ENCODE measurements at places on chromosomes 2 and 18.
A peak's percentile ranks its signal among the peaks of the same experiment; 100 is the strongest.

GRCh38 chr2:206833291-206833690 lies 67.9 kb downstream of the FASTKD2 start:
- DNase-seq = no peak

GRCh38 chr18:58800582-58800981 lies 64.1 kb upstream of the ZNF532 start:
- no peak for DNase-seq

DNA sequence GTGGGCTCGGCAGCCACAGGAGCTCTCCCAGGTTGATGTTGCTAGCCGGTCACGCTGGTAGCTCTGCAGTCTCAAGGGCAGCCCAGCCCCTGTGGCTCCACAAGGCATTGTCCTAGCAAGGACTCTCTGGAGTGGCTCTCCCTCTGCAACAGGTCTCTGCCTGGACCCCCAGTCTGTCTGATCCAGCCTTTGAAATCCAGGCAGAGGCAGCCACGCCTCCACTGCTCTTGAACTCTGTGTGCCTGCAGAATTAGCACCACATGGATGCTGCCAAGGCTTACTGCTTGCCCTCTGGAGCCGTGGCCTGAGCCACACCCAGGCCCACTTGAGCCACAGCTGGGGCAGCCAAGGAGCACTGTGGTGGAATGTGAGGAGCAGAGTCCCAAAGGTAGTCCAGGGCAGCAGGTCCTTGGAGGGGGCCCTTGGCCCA lies 43.0 kb upstream of the FAHD2A start:
- DNase-seq = peak; percentile 4

GRCh38 chr2:154758871-154759270 lies 60.4 kb downstream of the KCNJ3 start:
- DNase-seq = no peak

GRCh38 chr2:31812051-31812798 lies 198.6 kb downstream of the MEMO1 start:
- peak; percentile 58 for DNase-seq

DNA sequence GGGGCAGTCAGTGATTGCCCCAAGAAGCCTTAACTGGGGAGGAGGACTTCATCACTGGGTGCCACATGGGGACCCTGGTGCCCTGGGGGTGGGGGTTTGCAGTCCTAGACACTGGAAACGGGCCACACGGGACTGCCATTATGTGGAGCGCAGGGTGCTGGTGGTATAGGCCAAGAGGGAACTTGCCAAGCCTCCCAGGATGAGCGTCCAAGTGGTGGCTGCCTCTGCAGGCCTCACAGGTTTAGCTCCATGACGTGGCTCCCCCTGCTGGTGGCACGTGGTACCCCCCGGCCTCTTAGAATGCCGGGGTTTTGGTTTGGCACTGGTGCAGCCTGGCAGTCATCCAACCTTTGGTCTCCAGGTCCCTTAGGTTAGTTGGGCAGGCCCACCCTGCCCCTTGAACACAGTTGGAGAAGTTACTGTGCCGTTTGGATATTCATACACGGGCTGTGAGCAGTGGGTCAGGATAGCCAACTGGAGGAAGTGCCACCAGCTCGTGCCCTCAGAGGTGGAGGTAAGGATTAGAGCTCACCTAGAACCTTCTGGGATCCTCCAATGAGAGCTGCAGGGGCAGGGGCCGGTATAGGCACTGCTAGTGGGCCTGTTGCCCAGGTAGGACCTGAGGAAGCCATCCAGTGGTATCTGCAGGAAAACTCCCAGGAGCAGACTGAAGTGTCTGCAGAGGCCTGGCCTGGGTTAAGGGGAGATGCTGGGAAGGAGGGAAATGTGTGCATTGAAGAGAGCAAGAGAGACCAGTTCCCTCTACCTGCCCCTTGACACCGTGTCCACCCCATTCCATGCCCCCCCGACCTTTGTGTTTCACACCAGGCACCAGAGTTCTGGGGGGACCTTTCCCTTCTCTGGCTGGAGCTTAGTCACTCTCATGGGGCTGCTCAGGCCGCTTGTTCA lies 5.7 kb downstream of the PTMA start:
- DNase-seq = peak; percentile 93

GRCh38 chr18:22106536-22107292 lies 62.7 kb upstream of the GATA6 start:
- no peak for DNase-seq

- no peak for DNase-seq
These were observed 15.0 kb upstream of the EIF2AK3 start for GRCh38 chr2:88642278-88642677.

DNA sequence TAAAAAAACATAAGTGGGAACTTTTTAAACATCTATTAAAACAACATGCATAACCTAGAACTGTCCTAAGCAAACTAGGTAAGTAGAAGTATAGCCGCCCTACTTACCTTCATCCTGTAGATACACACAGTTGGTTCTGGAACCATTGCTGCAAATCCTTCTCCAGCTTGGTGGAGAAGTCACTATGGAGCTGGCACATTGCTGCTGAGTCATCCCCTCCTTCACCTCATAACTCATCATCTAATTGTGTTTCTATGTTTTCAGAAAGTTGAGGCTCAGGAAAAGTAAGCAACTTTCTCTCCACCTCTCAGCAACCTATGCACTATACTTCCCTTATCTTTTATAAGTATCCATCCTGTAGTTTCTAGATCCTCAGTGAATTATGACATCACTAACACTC lies 269.8 kb upstream of the MMADHC start:
- DNase-seq = no peak

DNA sequence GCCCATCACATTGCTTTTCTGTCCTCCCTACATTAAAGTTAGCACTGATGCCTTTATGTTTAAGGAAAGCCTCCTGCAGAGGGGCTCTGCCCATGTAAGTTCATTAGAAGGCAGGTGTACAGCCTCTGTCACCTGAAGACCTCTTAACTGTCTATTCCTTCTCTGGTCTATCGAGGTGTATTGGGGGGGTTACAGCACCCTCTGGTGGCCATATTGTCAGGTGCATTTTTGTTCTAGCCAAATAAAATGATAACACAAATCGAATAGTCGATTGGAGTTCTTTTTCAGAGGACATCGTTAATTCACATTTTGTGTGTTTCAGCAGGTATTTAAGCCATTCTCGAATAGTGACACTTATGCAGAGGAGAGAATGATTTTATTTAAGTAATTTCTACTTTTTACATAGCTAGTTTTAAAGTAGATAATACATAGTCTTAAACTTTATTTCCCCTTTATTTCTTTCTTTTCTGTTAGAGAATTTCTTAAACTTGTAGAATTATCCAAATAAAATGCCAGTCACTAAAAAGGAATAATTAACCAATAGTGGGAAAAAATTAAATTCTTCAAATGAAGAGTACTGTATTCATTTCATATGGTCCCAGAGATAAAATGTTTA lies 136.8 kb downstream of the NEDD4L start:
- DNase-seq = peak; percentile 72

DNA sequence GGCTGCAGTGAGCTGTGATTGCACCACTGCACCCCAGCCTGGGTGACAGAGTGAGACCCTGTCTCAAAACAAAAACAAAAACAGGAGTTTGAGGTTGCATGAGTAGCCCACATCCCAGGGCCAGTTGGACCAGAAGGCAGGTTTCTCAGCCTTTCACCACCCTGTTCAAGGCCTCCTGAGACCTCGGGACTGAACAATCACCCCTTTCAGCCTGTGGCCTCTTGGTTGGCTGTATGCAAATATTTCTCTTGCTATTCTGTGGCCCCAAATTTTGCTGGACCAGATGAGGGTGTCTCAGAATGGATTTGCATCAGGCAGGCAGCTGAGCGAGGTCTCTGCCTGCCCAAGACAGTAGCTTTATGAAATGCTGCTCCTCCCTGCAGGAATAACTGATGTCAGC lies 56.9 kb downstream of the DPYSL5 start:
- no peak for DNase-seq

- no peak for DNase-seq
These were observed 38.1 kb downstream of the ST8SIA5 start for GRCh38 chr18:46718501-46719341.

DNA sequence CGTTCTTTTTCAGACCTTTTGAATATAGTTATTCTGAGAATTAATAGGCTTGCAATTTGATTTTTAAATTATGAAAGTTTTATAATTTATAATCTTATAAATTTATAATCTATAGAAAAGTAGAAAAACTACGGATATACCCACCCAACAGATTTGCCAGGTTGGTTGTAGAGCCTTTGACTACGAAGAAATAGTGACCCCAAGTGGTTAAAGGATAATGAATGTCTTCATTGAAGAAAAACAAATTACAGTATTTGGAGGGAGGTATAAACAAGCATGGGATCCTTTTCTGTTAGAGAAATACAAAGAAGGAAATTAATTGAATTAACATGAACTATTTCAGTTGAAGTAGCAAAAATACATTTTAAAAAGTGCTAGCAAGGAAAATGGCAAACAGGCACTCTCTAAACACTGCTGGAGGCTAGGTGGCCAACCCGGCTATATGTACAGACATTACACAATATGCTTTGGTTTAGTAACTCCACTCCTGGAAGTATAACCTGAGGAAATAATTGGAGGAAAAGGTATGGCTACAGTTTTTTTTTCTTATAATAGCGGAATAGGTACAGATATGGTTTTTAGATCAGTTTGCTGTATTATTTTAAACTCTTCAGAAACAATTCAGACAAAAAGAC lies 110.9 kb downstream of the MIB1 start:
- DNase-seq = no peak

DNA sequence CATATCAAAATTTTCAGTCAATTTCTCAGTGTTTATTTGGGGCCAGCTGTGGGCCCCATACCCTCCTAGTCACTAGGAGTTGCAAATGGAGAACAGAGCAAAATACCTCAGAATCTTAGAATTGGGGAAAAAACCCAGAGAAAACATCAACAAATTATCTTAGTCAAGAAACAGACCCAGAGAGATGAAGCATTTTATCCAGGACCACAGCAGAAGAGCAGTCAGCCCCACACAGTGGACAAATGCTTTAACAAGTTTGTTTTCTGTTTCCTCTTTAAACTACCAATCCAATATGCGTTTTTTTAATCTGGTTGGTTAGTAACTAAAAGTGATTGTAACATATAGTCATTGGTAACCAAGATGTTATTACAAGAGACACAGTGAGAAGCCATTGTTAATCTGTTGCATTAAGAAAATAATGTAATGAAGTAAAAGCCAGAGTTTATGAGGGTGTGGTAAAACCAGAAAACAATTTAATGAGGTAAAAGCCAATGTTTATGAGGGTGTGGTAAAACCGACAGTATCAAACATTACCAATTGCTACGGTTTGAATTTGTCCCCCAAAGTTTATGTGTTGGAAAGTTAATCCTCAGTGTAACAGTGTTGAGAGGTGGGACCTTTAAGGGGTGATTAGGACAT lies 60.7 kb upstream of the COX7A2L start:
- no peak for DNase-seq

- DNase-seq = no peak
These were observed 52.0 kb downstream of the HDAC4 start for GRCh38 chr2:239348563-239349452.

GRCh38 chr2:158546412-158547144 lies 89.8 kb downstream of the PKP4 start:
- DNase-seq = peak; percentile 32

GRCh38 chr18:11980494-11981191 lies 664 bp upstream of the IMPA2 start:
- peak; percentile 99 for DNase-seq

- no peak for DNase-seq
These were observed 1.8 kb upstream of the LYPD6B start for GRCh38 chr2:149036507-149037293.

DNA sequence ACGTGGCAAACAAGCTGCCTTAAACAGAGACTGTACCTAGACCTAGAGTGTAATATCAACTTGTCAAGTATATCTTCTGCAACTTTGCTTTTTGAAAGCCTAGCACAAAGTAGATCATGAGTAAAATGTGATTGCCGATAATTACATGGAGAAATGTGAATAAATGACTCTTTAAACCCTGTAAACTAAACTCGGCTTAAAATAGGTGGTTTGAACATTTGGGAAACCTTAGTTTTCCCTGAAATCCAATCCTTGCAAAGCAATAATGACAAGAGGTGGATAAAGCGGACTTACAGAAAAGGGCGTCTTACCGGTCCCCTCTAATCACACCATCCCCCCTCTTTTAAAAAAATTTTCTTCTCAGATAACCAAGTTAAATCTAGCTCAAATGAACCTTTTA lies 549 bp upstream of the PSMD14 start:
- DNase-seq = no peak

- DNase-seq = no peak
These were observed 11.6 kb downstream of the SPATA3 start for GRCh38 chr2:231007286-231008098.

DNA sequence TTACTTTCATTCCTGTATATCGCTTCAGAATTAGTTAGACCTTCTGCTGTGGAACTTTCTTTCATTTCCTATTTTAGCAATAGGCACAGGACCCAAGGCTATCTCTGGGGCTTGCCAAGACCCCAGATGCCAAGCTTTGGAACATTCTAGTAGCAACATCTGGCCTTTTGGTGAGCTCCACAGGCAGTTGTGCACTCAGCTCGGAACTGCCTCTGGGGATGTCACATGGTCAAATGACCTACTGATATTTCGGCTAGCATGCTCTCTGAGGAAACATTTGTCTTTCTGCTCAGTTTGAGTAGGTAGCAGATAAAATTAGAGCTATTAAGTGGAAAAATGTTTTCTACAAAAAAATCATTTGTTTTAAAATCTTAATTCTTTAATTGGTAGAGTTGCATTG lies 76.6 kb upstream of the ITGA4 start:
- DNase-seq = no peak

DNA sequence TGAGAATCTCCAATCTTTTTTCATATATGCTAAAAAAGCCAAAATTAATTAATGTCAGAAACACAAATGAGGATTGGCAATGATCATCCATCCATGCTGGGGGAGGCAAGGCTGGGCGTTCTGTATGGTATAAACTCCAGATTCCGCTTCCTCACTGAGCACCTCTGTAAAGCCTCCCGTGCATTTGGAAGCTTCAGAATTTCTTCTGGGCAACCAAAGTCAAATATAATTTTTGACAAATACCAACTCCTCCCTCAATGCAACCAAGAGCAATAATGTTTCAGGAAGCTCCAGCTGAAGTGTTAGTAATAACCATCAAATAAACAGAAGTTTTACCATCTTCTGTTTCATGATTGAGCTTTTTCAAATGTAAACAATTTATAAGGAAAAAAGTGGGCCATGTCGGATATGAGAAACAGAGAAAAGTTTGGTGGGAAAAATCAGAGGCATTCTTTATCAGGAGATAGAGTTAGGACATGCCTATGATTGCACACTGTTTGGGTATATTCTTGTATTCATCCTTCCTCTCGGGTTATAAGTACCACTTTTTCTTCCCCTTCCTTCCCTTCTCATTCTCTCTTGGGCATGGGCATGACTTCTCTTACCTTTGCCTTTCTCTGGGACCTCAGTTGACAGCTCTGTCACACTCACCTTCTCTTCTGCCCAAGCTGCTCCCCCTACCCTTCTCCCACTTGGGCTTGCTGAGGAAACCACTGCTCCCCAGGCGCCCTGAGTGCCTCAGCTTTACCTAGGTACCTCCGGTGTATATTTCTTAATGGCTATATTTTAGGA lies 149.5 kb upstream of the ZEB2 start:
- no peak for DNase-seq

- DNase-seq = no peak
These were observed 19.3 kb downstream of the MBOAT2 start for GRCh38 chr2:8984157-8984556.

- DNase-seq = no peak
These were observed 79.2 kb upstream of the MGAT5 start for GRCh38 chr2:134174711-134175110.

GRCh38 chr2:88621432-88621831 lies 5.8 kb downstream of the EIF2AK3 start:
- no peak for DNase-seq

GRCh38 chr18:3645384-3646156 lies 195.6 kb downstream of the TGIF1 start:
- no peak for DNase-seq

GRCh38 chr2:230319211-230319862 lies 7.7 kb upstream of the SP140L start:
- peak; percentile 88 for DNase-seq

All from activated naive CD4-positive, alpha-beta T cell treated with anti-CD3 and anti-CD28 coated beads, Interleukin-2, amount 10 ng/mL, durations not matched to agents 7 days and 5 days (primary cell).